Stimulated activated CD4-positive, alpha-beta T cell treated with anti-CD3 and anti-CD28 coated beads, Interleukin-1b, Interleukin-23, amount 100 ng/mL, for 1 hour (primary cell): ENCODE measurements at places on chromosomes 4 and X.

DNA sequence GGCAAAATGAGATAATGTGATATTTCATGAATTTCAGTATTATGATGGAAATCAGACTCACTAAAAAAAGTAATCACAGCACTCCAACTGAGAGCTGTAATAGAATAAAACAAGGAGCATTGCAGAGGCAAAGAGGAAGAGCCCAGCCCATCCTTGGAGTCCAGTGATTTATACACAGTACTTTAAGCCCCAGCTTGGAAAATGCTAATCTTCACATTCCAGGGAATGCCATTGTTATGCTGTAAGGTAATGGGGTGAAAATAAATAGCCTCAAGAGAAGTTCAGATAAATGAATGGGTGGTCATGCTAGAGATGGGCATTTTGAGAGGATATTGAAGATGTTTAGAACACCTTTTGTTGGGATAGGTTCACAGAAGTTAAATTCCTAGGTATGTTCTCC lies 190.3 kb upstream of the TAPT1 start:
- no peak for DNase-seq

- DNase-seq: no peak
Observed at GRCh38 chrX:131704136-131704695, 160.3 kb downstream of the OR13H1 start.

DNA sequence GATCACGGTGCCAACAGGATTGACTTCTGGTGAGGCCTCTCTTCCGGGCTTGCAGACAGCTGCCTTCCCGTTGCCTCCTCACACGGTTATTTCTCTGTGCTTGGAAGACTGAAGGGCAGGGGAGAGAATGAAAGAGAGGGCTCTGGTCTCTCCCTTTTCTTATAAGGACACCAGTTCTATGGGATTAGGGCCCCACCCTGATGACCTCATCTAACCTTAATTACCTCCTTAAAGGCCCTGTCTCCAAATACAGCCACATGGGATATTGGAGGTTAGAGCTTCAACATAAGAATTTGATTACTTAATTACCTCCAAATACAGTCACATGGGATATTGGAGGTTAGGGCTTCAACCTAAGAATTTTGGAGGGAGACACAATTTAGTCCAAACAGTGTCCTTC lies 46.5 kb downstream of the EVC start:
- no peak for DNase-seq

- DNase-seq: no peak
Observed at GRCh38 chr4:5112333-5113095, 61.2 kb downstream of the STK32B start.

DNA sequence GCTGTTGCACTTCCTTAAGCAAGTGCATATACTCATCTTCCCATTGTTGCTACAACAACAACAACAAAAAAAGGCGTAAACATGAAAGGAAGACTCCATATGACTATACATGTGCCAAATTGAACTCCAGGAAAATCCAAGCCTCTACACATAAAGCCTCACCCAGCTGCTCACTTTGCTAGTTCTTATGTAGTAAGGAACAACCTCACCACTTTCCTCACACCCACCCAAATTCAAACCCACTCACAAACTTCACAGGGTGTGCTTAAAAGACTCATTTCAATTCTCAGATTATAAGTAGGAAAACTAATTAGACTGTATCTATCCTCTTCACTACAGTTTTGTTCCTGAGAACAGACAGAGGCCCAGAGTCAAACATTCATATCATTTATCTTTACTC lies 671.1 kb upstream of the INTU start:
- DNase-seq: no peak

- DNase-seq: peak; percentile 3
Observed at GRCh38 chrX:71992711-71993110, 82.1 kb downstream of the NHSL2 start.

GRCh38 chrX:111035256-111035655 lies 60.7 kb upstream of the PAK3 start:
- no peak for DNase-seq

GRCh38 chr4:87251106-87251505 lies 30.7 kb upstream of the KLHL8 start:
- DNase-seq: no peak

DNA sequence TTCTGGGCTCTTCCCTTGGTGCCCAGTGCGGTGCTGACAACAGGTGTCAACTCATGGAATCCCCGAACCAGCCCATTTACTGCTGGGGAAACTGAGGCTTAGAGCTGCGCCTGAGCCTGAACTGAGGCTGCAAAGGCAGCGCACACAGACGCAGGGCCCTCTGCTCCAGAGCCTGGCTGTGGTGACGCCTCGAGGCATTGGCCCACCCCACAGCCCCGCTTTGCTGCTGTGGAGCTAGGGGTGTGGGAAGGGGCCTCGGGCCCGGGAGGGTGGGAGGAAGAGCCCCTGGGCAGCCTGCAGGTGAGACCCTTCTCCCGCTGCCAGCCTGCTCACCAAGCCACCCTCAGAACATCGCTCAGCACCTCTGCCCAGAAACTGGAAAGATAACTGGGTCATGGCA lies 97.4 kb upstream of the LRPAP1 start:
- DNase-seq: no peak

DNA sequence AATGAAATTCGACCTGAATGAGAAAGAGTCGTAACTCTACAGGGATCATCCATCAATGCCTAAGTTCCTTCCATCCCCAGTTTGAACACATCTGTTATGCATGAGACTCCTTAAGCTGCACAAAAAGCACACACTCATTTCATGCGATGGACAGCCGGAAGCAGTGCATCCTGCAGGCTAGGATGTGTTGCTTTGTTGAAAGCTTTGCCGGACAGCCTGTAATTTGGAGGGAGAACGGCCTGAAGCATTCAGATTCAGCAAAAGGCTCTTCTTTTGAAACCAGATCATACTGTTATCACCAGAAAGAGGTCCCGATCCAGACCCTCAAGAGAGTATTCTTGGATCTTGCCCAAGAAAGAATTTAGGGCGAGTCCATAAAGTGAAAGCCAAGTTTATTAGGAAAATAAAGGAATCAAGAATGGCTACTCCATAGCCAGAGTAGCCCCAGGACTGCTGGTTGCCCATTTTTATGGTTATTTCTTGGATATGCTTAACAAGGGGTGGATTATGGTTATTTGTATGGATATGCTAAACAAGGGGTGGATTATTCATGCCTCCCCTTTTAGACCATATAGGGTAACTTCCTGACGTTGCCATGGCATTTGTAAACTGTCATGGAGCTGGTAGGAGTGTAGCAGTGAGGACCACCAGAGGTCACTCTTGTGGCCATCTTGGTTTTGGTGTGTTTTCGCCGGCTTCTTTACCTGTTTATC lies 48.1 kb upstream of the DHRSX start:
- no peak for DNase-seq

- no peak for DNase-seq
Observed at GRCh38 chrX:71870208-71871098, 40.2 kb upstream of the NHSL2 start.

- no peak for DNase-seq
Observed at GRCh38 chr4:46886711-46887110, 22.3 kb downstream of the COX7B2 start.

DNA sequence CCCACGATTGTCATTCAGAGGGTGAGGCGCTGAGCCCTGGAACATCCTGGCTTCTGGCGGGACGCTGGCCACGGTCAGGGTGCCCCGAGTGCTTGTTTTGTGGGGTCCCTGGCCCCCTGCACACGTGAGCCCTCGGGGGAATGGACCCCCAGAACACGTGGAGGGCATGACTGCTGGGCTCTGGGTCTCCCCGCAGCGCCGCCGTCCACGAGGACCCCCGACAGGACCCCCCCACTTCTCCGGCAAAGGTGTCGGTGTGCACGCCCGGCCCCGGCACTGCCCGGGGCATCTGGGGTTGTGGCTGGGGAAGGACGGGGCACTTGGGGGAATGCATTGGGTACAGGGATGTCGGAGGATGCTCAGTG lies 13.9 kb upstream of the GTPBP6 start:
- no peak for DNase-seq

DNA sequence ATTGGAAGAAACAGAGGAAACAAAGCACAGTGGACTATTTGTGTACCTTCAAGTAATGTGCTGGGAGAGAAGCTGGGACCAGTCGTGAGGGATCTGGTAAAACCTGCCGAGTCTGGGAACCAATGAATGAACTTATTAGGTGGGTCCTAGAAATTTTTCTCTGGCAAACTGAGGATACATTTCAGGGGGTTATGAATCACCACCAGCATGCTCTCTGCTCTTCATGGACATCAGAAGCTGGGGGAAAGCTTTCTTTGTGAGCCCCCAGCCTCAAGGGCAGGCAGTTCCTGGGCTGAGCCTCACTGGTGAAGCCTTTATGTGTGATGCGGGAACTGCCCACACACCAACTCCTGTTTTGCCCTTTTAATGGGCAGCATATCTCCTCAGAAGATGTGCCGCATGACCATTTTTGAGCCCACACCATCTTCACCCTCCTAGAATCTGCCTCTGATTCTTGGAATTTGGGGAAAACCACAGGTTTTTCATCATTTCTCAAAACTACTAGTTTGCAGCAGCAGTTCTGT lies 95.4 kb upstream of the ENPP6 start:
- DNase-seq: no peak

DNA sequence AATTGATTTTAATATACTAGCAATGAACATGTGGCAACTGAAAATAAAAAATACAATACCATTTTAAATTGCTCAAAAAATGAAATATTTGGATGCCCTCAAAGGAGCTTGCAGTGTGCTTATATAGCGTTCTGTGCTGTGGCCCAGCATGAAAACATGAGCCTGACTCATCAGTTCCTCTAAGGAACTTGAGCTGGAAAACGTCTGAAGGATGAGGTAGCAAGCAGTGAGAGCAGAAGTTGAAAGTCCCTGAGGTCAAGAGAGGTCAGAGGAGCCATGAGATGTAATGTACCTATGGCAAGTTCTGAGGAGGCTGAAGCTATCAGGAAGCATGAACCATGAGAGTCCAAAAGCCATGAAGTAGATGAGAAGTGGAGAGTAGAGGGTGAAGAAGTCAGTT lies 59.7 kb downstream of the HMGB3 start:
- DNase-seq: no peak

- no peak for DNase-seq
Observed at GRCh38 chr4:112213091-112213490, 18.5 kb upstream of the AP1AR start.

GRCh38 chr4:18111081-18111480 lies 89.5 kb upstream of the LCORL start:
- no peak for DNase-seq

DNA sequence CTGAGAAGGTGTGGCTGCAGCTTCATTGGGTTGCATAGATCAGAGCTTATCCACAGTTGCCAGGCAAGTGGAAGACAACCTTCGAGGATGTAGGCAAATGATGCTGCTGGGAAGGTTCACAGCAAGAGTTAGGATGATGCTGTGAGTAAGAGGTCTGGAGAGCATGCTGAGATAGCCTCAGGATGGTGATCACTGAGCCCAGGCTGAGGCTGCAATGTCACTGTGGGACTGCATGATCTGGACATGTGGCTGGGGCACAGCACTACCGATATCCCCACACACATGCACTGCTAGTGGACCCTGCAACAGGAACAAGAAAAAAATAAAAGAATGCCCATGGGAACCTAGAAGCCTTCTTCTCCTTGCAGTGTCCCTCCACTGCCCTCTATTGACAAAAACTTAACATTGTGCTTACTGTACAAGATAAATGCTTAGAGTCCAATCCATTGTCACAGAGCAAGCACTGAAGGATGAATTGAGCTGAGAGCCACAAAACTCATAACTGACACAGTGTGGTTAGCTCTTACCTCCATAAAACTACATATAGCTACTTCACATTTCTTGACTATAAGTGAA lies 105.6 kb downstream of the CNKSR2 start:
- no peak for DNase-seq

- no peak for DNase-seq
Observed at GRCh38 chrX:22433292-22434070, 160.8 kb downstream of the CBLL2 start.

DNA sequence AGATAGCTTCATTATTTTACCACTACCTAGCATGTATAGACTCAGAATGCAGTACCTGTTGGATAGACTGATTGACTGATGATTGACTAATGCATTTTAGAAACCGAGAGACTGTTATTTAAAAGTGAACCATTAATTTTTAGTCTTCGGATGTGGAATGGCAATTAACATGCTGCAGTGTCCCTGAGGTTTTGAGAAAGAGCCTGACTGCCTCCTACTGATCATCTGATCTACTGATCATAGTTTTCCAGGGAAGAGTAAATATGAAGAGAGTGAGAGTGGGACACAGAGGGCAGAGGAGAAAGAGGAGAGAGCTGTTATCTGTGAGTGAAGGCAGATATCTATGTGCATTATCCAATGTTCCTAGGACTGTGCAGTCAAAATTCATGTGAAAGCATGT lies 764.7 kb downstream of the TRIML1 start:
- DNase-seq: no peak

GRCh38 chr4:146273204-146273901 lies 59.0 kb downstream of the REELD1 start:
- no peak for DNase-seq

- DNase-seq: peak; percentile 12
Observed at GRCh38 chr4:41887821-41888686, 47.2 kb upstream of the TMEM33 start.

- no peak for DNase-seq
Observed at GRCh38 chr4:98369322-98369721, 108.1 kb downstream of the RAP1GDS1 start.

DNA sequence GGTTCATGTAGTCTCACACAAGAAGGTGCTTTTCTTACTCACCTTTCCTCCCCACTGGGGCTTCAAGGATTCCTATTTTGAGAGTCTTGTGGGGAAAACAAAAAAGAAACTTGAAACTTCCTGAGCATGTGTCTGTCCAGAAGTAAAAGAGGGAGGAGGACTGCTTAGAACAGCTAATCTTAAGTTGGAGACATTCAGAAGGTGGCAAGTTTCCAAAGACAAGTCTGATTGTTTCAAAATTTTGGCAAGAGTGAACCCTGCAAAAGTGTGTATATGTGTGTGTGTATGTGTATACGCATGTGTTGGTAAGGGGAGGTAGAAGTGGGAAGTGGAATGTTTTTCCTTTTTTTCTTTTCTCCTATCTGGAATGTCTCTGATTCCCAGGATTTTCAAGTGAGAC lies 189.0 kb upstream of the FRMPD4 start:
- DNase-seq: no peak

- no peak for DNase-seq
Observed at GRCh38 chr4:84218031-84218430, 281.1 kb downstream of the NKX6-1 start.
